Activated T-helper 1 cell treated with anti-CD3 and anti-CD28 coated beads, Interleukin-12 subunit alpha, Interleukin-12 subunit beta, Interleukin-2, Interleukin-4 antibody, amounts not matched to agents 30 ng/mL and 10 ng/mL and 1 ng/mL, durations not matched to agents 14 hours and 24 hours and 36 hours (primary cell): ENCODE measurements at places on chromosomes 1 and 21. TPM values are rescaled to one million over a fixed set of nuclear protein-coding genes. Genes with fewer than 3 reads are reported as not detected.

Gene NPHP4
- 18.3 and 18.6 TPM in 2 replicates for total RNA-seq

Gene PLA2G5
- total RNA-seq = not detected in 2 replicates

DNA sequence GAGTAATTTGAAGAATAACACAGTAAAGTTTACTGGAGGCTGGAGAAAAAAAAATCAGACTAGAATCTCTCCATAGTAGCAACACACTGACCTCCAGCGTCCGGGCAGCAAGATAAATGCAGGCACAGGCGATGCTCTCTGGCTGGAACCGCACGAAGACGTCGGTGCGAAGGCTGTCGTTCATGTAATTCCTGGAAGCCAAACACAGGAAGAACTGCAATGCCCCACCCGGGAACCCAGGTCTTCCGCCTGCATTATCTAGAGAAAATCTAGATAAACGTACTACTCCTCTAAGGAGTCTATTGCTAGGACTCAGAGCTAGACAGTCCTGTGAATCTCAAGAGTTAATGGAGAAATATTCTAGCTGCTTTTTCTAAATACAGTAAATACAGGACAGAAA lies 8.5 kb downstream of the CCNL2 start:
- DNase-seq = no peak

DNA sequence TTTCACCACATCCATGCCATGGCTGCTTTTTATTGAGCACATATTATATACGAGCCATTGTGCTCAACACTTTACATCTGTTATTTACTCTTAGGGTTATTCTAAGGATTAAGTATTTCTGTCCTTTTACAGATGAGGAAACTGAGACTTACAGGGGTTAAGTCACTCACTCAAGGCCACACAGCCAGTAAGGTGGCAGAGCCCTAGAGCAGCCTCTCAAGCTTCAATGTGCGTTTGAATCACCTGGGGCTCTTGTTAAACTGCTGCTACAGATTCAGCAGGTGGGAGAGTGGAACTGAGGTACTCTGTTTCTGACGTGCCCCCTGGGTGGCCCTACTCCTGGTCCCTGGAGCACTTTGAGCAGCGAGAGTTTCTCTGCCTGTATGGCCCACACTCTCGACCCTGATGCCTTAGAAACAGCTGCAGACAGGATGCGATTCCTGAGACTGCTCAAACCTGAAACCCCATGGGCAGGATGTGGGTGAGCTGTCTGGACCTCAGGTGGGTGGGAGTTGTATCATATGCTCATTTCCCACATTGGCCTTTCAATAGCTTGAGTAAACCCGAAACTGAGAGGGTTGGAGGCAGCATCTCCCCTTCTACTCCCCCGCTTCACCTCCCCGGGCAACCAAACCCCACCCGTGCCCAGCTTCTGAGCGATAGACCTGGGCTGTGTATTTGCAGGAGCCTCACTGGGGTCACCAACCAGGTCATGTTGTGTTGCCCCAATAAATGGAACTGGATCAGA lies 59.3 kb downstream of the MAN1C1 start:
- DNase-seq = peak; percentile 83

GRCh38 chr1:94336991-94337390 lies 81.2 kb upstream of the ABCD3 start:
- no peak for DNase-seq
